Cortex of kidney (tissue), 1 donor: ENCODE measurements at places on chromosomes 3 and 15.

GRCh38 chr3:45986303-45986982, 9.2 kb downstream of the FYCO1 start:
- DNase-seq = no peak

DNA sequence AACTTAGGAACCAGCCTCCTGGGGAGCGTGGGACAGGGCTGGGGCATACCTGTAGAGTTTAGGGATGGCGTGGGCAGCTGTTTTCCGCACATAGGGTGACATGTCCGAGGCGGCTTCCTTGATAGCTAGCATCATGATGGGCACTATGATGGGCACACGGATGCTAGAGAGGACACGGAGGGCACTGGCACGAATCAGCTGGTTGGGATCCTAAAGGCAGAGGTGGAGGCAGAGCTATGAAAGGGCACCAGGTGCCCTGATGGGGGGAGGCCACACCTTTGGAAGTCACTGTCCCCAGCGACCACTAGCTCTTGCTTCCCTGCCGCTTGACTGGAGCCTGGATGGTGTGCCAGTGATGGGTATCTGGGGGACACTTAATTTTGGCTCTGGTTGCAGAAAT, 28.3 kb downstream of the AP3B2 start:
- DNase-seq = no peak

- no peak for DNase-seq
Observed at GRCh38 chr3:65971293-65972252, 67.1 kb downstream of the MAGI1 start.

DNA sequence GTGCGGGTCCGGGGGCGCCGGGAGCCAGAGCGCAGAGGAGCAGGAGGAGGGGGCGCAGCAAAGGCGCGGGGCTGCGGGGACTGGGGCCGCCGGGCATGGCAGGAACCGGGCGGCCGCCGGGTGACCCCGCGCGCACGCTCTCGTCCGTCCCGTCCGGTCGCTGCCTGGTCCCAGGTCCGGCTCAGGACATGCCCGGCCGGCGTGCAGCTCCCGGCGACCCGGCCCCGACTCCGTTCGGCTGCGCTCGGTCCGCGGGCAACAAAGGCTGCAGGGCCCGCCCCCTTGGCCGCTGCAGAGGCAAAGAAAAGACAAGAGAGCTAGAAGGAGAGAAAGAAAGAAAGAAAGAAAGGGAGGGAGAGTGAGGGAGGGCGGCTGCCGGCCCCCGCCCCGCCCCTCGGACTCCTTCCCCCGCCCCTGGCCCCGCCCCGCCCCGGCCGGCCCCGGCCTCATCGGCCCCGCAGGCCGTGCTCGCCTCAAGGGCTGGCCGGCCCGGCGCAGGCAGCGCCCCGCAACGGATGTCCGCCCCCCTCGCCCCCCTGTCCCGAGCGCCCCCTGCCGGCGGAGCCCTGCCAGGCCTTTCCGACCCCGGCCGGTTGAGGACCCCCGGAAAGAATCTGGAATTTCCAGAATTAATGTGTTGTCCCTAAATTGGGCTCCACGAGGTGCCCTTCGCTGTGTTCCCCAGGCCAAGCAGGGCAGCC, at the start of gene ADAMTS7:
Gene ADAMTS7, minus strand, starts transcription at position 341 of the 701 bp plus-strand sequence. Its CDS starts 244 bp downstream, at position 97.
- no peak for DNase-seq

- DNase-seq = no peak
Observed at GRCh38 chr15:34837246-34838016, 42.1 kb upstream of the ACTC1 start.

DNA sequence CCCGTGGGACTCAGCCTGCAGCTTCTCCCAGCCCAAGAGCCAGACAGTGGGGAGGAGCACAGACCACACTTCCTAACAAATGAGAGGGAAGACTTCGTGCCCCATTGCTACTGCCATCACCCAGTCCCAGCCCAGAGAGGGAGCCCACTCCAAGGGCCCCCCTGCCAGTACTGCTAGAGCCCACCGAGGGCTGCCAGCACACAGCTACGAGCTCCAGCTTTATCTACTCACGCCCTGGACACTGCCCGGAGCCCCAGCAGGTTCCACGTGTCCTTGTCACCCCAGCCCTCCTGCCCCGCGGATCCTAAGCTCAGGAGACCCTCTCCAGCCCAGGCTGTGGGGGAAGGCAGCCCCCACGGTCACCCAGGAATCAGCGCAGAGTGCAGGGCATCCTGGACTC, 1.9 kb downstream of the GOLGA8A start:
- DNase-seq = no peak

DNA sequence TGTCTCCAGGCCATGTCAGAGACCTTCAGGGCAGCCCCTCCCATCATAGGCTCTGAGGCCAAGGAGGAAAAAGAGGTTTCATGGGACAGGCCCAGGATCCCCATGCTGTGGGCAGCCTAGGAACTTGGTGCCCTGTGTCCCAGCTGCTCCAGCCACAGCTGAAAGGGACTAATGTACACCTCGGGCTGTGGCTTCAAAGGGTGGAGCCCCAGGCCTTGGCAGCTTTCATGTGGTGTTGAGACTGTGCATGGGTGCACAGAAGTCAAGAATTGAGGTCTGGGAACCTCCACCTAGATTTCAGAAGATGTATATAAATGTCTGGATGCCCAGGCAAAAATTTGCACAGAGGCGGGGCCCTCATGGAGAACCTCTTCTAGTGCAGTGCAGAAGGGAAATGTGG, 6.6 kb upstream of the SSR3 start:
- no peak for DNase-seq

DNA sequence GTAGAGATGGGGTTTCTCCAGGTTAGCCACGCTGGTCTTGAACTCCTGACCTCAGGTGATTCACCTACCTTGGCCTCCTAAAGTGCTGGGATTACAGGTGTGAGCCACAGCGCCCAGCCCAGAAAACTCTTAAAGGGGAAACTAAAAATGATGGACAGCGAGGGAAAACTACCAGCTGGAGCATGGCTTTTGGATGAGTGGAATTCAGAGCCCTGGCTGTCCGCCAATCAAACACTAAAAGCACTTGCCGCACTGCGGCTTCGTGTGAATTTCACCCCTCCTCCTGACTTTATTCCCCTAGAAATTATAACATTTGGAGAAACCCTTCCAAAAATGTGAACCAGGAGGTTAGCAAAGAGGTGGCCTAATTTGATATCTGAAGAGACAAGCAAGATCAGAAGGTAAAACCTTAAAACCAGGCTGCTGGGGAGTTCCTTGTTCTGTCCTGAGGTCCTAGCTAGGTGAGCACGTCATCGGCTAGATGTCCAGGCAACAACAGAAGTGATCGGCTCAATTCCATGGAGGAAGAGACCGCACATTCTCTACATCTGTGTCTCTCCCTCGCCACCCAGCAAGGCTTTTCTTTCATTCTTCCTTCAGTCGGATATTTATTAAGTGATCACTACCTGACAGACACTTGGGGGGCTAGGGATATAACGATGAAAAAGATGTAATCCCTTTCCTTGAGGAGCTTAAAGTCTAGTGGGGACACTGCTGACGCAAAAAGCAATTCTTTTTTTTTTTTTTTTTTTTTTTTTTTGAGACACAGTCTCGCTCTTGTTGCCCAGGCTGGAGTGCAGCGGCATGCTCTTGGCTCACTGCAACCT, 1.7 kb downstream of the TM4SF19 start:
- no peak for DNase-seq

DNA sequence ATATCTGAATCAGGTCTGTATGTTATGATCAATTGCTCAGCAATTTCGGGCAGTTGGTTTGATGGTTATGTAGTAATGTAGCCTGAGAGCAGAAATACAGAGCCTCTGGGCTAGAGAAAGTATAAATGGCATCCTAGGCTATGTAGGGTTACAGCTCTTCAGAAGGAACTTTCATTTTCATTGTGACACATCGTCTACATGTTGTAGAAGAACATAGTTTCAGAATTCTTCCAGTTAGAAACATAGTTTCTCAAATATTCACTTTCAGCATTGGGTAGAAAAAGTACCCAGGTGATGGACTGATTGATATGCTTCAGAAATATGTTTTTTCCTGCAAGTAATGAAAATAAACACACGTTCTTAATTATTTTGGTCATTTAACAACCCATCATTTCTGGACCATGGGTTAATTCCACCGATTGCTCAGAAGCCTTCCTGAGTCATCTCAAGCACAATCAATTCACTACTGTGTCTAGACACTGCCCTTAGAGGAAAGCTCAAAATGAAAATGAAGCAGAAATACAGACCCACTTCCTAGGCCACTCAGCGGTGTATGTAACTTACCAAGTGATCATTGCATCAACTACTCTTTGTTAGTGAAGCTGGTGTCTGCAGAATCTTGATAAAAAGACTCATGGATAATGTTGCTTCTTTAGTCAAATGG, 88.8 kb upstream of the TSEN2 start:
- DNase-seq = no peak

- DNase-seq = no peak
Observed at GRCh38 chr3:110384601-110385000, 687.0 kb upstream of the NECTIN3 start.

DNA sequence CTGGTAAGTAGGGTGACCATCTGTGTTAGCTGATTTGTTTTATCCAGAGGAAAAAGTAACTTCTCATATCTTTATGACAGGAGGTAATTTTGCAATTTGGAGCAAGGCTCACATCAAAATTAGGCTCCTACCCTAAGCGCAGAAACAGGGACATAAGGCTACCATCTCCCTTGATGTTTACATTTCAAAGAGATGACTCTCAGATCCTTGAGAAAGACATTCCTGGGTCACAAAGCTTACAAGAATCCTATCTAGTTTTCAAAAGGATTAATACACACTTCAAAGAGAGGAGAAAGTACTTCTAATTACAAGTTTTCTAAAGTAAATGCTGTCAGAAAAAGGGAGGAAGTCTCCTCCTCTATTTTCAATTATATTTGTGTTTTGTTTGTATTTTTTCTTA, 7.0 kb downstream of the ZPLD1 start:
- no peak for DNase-seq

- no peak for DNase-seq
Observed at GRCh38 chr15:86834115-86834863, 754.6 kb downstream of the AGBL1 start.

- no peak for DNase-seq
Observed at GRCh38 chr15:95261546-95261945, 1030.2 kb downstream of the MCTP2 start.

DNA sequence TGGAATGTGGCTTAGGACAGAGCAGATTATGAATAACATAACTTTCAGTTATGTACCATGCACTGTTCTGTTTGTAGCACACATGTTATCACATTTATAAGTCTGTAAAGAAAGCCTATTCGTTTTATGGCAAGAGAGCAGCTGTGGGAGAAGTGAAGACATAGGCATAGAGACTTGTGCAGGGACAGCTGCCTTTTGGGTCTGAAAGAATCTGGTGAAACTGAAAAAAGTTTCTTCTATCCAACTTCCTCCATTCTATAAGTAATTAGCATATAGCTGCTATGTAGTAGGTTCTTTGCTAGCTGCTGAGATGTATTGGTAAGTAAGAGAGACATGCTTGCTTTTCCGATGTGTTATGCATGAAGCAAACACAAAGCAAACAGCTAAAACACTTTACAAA, 1095.4 kb upstream of the CADM2 start:
- no peak for DNase-seq

DNA sequence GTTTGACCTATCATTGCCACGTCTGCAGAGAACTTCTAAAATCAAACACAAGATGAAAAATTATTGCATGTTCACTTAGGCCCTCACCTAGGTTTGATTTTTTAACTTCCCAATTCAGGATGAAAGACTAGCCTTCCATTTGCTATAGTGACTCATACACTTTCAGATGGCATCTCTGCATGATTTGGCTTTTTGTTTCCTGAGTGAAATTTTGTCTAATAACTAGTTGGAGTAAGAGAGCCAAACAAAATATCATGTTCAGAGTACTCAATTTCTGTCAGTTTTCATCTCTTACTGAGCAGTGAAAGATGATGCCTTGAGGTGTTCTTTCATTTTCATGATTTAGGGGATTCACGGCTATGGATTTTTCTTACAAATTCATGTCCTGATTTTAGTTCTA, 122.9 kb downstream of the NSUN3 start:
- DNase-seq = no peak

- DNase-seq = no peak
Observed at GRCh38 chr3:20185331-20185678, 701 bp downstream of the SGO1 start.

GRCh38 chr15:64566102-64566501, 105.7 kb downstream of the ZNF609 start:
- DNase-seq = no peak

DNA sequence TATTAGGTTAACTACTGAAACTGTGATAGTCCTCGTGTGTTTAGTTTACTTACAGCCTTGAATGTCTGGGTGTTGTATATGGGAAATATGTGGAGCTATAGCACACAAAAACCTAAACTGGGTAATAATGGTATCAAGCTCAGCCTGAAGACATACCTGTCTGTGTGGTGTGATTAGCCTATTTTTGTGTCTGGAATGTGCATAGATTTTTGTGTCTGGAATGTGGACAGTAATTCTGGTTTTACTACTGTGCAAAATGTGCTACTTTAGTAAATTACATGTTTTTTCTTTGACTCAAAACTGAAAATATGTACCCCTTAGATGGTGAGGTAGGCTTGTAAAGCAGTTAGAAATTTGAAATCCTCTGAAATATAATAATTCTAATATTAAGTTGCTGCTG, 43.5 kb downstream of the CHD2 start:
- no peak for DNase-seq

DNA sequence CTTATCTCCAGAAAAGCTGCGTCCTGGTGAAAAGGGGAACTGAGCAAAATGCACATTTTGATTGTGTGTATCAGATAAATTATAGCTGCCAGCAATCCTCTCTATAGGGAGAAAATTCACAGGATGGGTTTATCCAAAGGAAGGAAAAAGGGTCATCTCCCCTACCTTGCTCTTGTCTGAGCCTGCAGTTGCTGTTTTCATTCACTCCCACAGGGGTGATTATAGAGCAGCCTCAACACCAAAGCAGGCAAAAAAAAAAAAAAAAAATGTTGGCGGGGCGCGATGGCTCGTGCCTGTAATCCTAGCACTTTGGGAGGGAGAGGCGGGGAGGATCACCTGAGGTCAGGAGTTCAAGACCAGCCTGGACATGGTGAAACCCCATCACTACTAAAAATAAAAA, 333.7 kb downstream of the ROBO2 start:
- no peak for DNase-seq

DNA sequence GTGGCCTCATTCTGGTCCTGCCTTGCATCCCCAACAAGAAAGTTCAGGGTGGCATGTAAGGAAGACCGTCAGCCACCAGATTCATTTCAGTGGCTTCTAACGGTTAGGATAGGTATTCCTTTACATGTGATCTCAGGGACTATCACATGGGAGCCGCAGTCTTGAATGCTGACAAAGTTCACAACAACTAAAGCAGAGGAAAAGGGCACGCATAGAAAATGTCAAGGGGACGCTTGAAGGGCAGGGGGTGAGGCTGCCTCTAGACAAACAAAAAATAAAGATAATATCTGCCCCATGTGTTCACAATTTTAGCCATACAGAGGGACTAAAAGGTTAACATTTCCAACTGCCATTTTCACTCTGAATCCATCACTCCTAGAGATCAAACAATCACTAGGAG, 31.9 kb upstream of the ARL8B start:
- DNase-seq = no peak

DNA sequence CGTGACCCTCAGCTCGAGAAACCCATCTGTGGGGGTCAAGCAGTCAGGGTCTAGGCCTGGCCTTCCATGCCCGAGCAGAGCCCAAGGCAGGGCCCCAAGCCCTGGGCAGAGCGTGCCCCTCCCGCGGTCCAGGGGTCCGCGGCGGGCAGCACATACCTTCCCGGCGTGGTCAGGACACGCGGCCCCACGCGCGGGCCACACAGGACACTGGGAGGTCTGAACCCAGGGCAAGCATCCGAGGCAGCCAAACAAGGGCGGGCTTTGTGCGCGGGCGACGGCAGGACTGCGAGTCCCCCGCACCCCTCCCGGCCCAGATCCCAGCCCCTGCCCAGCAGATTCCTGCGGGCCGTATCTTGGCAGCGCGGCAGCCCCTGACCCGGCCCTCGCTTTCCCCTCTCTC, 61.6 kb upstream of the ACAN start:
- no peak for DNase-seq

GRCh38 chr3:149414557-149415231, 37.2 kb upstream of the TM4SF1 start:
- DNase-seq = no peak
